ENCODE measurements at places on chromosomes 1 and 21.

- DNase-seq: no peak
Measured at GRCh38 chr1:20729990-20730689, 2.4 kb downstream of the SH2D5 start.

DNA sequence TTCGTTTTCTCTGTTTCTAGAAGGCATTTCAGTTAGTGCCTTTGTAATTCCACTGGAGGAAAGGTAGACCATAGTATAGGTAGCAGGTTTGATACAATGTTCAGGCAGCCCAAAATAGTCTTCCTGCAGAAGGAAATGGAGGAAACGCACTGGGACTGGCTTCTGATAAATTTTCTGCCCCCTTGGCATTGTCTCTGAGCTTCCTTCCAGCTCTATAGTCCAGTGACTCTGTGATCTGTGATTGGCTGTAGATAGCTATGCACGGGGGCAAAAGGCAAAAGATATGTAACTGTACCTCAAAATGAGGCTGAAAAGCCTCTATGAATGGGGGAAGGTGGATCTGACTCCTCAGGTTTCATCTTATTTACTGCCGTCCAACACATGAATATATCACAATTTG is 5.8 kb upstream of the MAGOH start:
- DNase-seq: no peak

DNA sequence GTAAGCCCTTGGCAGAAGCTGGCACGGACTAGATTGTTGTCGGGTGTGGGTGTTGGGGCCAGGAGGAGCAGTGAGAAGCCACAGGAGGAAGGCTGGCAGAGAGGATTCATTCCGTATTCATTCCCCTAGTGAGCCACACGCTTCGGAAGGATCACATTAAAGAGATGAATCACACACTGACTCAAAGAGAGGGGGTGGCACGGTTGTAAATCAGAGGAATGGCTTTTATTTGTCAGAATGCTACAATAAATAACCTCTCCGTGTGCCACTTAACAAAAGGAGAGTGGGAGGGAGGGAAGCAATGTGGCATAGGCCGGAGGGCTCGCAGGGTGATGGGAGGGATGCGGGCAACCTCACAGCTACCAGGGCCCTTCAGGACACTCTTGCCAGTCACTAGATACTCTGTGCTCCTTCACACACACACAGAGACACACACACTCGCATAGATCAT is 135.5 kb downstream of the HIVEP3 start:
- no peak for DNase-seq

DNA sequence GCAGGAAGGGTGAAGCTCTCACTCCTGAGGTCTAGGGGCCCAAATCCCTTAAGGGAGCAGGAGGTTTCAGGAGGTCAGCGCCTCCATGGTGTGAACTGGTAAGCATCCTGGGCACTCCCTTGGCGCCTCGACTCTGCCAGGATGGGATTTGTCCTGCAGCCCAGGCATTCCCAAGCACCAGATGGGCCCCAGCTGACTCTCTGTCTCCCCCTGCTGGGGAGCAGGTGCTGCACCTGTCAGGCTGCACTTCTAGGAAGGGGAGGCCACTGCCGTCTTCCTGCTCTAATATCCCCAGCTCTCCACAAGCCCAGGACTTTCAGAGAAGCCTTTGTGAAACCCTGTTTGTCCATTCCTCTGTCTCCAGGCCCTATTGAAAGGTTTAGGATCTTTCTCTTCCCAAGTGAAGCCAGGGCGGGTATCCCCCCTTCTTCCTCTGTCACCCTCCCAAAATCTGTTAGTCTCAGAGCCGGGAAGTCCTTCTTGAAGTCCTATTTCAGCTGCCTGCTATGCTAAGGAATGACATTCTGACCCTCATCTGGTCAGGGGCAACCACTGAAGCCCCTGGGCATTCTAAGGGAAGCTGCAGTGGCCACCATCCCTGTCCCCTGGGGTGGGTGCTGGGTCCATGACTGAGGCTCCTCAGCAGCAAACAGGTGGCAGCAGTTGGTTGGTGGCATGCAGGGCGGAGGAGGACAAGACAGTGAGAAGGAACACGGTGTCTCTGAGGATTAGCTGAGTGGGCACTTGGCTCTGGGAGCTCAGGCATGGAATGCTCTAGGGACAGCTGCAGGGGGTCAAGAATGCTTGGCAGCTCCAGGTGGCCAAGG is 3.2 kb downstream of the MYBPH start:
- DNase-seq: peak; percentile 27

DNA sequence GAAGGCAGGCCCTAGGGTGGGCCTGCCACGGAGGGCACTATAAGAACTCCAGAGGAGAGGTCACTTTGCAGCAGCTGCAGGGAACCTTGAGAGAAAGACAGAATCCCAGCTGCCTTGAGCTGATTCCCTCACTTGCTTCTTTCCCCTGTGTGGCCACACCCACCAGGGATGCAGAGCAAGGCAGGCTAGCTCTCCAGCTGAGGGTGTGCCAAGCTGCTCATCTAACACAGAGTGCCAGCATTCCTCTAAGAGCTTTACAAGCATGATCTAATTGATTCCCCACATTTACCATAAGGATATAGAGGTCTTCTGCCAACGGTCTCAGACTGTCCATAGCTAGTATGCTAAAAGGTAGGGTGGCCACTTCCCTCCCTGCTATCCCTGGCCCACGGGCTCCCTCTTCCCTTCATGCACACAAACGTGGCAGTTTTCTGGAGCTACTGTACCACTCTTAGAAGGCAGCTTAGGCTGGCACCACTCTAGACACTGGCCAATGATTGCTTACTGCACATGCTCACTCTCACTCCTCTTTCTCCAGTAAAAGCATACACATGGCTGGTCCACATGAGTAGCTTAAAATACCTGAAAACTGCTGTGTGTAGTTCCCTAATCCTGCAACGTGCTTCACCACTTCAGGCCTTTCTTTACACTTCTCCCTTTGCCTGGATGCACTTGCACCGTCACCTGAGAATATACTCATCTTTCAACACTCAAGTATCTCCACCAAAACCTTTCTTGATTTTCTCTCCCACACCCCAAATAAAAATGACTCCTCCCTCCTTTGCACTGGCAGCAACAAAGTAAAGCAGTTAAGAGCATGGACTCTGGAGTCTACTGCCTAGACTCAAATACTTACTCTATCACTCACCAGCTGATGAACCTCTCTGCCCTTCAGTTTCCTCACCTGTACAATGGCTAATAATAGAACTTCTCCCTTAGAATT is 57.7 kb downstream of the DMAP1 start:
- no peak for DNase-seq

DNA sequence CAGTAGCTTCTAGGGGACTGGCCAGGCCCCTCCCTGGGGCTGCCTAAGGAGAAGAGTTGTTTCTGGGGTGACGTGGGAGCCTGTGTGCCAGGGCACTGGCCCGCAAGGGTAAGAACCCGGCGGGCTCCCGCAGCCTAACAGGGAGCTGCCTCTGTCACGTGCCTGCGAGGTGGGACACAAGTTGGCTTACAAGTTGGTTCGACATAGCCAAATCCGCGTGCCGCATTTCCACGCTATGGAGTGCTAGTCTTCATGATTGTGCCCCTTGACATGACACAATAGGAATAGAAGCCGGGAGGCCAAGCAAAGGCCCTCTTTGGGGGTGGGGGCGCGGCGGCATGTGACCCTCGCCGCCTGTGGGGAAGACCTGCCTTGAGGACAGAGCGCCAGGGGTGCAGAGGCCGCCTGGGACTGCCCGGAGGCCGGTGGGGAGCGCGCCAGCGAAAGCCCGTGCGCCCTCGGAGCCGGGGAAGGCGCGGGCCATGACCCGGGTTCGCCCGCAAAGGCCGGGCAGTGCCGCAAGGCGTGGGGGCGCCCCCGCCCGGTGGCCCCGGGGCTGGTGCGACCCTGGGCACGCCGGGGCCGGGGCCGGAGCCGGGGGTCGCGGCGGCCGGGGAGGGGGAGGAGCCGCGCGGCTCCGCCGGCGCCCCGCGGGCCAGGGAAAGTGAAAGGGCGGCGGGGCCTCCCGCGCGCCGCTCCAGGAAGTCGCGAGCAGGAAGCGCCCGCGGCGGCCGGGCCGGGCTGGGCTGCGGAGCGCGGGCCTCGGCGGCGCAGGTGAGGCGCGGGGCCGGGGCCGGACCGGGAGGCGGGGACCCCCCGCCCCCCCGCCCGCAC is at the start of gene SLC37A1:
Gene SLC37A1, plus strand, starts transcription at position 702 of the 834 bp plus-strand sequence. CDS start 4,603 bp downstream, outside the sequence.
- DNase-seq: peak; percentile 58

DNA sequence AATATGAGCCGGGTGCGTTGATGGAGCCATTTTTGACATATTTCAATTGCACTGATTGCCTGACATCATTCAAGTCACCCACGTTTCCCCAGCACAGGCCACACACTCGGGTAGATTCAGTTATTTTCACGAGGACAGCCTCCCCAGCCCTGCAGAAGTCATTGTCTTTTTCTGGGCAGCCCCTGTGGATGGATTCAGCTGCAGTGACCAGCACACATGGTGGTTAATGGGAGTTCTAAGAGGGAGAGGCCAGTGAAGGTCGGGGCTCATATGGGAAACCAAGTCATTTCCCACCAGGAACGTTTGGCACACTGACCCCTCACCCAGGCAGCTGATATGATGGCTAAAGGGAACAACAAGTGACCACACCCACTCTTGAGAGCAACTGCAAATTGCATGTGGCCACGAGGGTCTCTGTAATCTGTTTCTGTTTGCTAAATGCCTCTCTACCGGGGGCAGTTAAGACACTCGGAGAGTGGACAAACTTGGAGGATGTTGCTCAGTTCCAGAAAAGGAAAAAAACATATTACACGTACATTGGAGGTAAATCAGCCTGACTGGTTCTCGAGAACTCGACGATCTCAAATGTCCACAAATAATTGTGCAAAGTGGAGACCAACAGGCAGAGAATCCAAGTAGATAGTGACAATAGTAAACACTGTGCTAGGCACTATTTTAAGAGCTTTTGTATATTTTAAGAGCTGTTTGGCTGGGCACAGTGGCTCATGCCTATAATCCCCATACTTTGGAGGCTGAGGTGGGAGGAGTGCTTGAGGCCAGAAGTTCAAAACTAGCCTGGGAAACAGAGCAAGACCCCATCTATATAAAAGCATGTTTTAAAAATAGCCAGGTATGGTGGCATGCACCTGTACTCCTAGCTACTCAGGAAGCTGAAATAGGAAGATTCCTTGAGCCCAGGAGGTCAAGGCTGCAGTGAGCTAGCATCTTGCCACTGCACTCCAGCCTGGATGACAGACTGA is 167.2 kb upstream of the IRF2BP2 start:
- DNase-seq: no peak

GRCh38 chr1:1292851-1293250 is 12.6 kb downstream of the SCNN1D start:
- DNase-seq: no peak

DNA sequence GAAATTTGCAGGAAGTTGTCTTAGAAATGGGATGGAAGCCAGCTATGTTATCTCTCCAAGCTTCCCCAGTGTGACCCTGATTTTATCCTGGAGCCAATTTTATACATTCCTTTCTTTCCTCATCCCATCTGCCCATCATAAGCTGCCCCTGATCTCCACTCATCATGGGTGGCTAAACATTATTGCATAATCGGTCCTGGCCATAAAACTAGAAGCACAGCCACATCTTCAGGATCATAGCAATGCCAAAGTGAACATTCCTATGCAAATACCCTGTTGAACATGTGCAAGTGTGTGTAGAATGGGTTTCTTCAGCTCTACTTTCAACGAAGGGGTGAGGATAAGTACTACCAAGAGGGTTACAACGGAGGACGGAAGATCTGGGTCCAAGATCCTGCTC is 50.6 kb upstream of the COG2 start:
- DNase-seq: no peak

DNA sequence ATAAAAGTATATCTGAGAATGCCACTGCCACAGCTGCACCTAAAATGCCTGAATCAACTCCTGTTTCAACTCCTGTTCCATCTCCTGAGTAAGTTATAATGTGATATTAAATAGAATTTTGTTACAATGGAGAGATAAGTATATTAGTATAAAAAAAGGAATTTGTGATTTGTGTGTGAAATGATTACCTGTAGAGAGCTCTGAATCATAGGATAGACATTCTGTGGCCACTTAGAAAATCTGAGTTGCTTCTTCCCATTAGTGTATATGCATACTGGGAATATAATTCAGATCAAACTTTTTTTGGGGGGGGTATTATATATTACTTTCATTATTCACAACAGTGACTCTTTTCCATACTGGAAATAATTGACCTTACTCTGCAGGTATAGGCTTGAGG is 52.9 kb downstream of the SUCO start:
- no peak for DNase-seq

DNA sequence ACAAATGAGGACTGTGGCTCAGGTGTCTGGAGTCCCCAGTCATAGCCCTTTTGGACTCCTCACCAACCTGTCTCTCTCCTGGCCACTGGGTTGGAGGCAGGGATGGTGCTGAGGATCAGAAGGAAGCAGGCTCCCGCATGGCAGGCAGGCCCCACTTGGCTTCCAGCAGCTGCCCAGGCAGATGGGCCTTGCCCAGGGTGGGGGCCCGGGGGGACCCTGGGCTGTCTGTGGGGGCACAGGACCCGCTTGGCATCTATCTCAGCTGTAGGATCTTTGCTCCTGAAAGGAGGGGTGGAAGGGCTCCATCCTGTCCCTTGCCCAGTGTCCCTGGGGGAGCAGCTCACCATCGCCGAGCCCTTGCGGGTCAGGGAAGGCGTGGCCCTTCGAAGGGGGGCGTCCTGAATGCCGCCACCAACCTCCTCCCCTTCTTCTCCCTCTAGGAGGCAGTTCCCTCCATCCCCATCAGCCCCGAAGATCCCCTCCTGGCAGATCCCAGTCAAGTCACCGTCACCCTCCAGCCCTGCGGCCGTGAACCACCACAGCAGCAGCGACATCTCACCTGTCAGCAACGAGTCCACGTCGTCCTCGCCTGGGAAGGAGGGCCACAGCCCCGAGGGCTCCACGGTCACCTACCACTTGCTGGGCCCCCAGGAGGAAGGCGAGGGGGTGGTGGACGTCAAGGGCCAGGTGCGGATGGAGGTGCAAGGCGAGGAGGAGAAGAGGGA is 154.5 kb downstream of the PEX14 start:
- no peak for DNase-seq

GRCh38 chr1:23643736-23644554 is 47.7 kb upstream of the RPL11 start:
- DNase-seq: no peak

GRCh38 chr1:213782941-213783672 is 204.7 kb upstream of the PROX1 start:
- DNase-seq: no peak

GRCh38 chr1:224116131-224116530 is 2.2 kb downstream of the FBXO28 start:
- no peak for DNase-seq

DNA sequence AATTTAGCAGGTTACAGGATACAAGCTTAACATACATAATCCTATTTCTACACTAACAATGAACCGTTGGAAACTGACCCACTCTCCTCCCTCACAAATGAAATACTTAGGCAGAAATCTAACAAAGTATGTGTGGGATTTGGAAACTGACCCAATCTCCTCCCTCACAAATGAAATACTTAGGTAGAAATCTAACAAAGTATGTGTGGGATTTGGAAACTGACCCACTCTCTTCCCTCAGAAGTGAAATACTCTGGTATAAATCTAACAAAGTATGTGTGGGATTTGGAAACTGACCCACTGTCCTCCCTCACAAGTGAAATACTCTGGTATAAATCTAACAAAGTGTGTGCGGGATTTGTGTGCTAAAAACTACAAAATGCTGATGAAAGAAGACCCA is 60.3 kb downstream of the TRAF5 start:
- no peak for DNase-seq

All from CD4-positive, alpha-beta T cell treated with Interferon alpha-2 for 1 hour (primary cell).